ENCODE measurements at places on chromosomes 12 and 14. TPM values are rescaled to one million over a fixed set of nuclear protein-coding genes. Genes with fewer than 3 reads are reported as not detected.
A peak's percentile ranks its signal among the peaks of the same experiment; 100 is the strongest.

DNA sequence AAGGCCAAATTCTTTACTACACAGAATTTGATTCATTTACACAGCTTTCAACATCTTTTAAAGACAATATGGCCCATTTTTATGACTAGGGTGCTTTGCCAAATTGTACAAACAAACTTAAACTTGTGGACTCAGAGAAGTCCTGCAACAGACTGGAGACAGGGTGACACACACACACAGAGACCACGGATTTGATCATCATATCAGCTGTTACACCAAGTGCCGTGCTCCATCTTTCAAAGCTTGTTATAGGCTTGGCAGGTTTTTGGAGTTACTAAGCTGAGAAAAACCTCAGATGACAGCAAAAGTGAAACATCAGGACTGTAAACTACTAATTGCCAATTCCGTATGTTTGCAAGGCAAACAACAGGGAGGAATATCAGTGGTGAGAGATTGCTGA lies 811.7 kb downstream of the GALC start:
- DNase-seq, result no peak

DNA sequence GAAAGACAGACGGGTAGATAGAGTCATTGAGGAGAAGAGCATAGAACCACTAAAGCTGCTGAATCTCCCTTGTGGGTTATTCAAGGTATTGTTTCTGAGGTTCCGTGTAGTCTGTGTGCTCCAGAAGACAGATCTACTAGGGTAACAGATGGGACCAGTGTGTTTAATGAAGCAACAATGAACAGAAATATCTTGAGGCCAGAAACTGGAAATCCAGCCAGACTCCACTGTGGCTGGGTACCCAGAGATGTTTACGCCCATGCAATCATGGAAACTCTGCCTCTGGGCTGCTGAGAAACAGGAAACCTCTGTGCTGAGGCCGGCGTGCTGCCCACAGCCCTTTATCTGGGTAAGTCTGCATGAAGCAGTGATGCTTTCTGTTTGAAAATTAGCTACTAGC lies 8.3 kb downstream of the PROX2 start:
- DNase-seq, result peak; percentile 34

The KIF5A gene
- 0.61 TPM for total RNA-seq

The AQP2 gene
- total RNA-seq, result not detected

The TGFB3 gene
- total RNA-seq, result 5.2 TPM

The LRP1 gene
- total RNA-seq, result 128 TPM

The PLEKHG7 gene
- total RNA-seq, result 2.7 TPM
